ENCODE measurements at places on chromosomes 1 and 21.

DNA sequence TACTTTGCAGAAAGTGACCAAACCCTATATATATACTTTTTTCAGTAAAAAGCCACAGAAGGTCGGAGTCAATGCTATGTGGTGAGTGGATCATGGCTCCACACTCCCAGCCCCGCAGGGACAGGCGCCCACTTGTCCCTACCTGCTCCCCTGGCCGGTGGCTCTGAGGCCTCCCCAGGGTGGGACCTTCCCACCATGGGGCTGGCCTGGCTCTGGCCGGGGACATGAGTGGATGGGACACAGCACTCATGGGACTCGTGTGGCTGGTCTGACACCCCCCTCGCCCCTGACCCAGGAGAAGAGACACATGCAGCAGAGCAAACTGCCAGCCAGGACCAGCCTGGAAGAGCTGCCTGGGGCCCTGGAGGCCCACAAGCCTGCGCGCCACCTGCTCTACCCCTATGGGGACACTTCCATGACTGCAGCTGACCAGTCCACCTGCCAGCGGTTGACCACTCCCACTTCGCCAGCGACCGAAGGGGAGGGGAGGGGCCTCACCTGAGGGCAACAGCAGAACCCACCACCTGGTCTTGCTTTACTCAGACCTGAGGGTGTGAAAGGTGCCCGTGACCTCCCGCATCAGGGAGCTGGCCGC is 2.2 kb downstream of the SPATC1L start:
- DNase-seq = no peak

DNA sequence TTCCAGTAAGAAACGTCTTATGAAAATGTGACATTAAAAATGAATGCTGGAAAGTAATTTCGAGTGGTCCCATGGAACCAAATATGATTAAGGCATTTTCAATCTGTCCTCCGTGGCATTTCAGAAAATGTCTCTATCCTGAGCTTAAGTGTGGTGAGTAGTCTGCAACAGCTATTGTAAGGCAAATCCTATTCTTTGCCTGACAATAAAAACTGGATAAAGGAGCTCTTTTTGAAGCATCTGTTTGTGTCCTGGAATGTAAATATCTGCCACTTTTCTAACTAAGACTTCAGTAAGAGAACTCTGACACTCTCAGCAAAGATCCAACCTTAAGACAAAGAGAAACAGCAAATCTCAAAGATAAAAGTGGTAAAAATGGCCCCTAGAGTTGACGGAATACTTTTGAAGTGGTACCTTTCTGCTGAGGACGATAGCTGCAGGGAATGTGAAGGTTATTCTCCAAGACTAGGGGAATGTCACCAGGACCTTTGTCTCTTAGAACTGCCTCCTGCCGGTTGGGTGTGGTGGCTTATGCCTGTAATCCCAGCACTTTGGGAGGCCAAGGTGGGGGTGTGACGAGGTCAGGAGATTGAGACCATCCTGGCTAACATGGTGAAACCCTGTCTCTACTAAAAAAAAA is 486.7 kb upstream of the ZP4 start:
- no peak for DNase-seq

GRCh38 chr1:61013189-61013945 is 69.0 kb upstream of the NFIA start:
- no peak for DNase-seq

- no peak for DNase-seq
Measured at GRCh38 chr1:54571326-54571725, 23.3 kb downstream of the ACOT11 start.

Measured in AG04449 (cell line).